ENCODE measurements at places on chromosomes 5 and 9.

DNA sequence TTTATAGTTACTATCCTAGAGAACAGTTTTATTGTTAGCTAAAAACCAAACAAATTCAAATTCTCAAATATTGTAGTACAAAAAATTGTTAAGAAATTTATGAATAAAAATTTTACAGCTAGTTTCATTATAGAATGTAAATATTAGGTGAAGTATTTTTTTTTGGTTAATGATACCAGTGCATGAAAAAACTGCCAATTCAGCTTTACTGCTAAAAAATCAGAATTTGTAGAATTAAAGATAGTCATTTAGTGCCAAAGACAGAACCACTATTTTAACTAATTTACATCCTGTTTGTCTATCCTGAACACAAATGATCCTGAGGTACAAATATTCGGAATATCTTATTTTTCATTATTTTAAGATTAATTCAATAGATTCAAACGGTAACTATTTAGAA is 202.6 kb downstream of the FER start:
- DNase-seq, result no peak

- no peak for DNase-seq
These were observed 76.2 kb upstream of the IL6ST start for GRCh38 chr5:56070851-56071465.

DNA sequence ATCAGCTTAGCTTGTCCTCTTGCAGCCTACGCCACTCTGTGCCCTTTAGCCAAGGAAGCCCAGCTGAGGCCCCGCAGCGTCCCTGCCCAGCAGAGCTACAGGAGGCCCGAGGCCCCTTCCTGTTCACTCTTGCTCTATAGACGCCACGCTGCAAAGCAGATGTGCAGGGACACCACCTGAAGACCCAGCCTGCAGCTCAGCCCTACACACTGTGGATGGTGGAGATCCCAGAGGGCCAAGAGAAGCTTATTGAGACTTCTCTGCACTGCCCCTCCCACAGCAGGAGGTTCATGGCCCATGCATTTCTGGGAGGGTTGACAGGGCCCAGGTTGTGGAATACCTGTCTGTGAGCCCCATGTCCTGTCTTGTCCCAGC is 33.6 kb downstream of the IRF1 start:
- no peak for DNase-seq

GRCh38 chr5:108660291-108660690 is 87.4 kb upstream of the FER start:
- DNase-seq, result no peak

GRCh38 chr5:150665044-150665443 is 4.0 kb downstream of the MYOZ3 start:
- DNase-seq, result peak; percentile 27

DNA sequence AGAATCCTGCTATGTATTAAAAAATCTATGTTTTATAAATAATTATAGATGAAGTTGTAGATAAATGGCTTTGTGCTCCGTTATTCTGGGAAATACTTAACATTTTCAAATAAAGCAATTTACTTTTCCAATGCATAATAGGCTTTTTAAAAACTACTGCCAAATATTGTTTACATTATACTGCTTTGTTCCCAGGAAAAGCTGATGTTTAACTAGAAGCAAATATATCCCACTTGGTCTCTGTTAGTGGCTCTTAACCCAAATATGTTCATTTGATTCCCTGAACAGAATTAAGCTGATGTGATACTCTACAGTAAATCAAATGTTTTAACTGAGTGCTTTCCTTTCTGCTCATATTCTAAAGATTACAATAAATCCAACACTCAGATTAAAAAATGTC is 326.3 kb downstream of the SLCO4C1 start:
- DNase-seq, result no peak

DNA sequence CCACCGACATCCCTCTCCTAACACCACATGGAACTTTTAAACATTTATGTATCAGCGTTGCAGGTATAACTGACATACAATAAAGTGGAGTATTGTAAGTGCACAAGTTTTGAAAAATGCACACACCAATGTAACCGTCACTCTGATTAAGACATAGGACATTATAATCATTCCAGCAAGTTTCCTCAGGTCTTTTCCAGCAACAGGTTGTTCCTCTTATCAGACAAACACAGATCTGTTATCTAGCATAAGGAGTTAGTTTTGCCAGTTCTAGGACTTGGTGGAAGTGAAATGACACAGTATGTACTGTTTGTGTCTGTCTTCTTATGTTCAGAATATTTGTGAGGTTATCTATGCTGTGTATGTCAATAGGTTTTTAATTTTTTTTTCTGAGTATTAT is 69.5 kb upstream of the TRPC7 start:
- DNase-seq, result no peak

DNA sequence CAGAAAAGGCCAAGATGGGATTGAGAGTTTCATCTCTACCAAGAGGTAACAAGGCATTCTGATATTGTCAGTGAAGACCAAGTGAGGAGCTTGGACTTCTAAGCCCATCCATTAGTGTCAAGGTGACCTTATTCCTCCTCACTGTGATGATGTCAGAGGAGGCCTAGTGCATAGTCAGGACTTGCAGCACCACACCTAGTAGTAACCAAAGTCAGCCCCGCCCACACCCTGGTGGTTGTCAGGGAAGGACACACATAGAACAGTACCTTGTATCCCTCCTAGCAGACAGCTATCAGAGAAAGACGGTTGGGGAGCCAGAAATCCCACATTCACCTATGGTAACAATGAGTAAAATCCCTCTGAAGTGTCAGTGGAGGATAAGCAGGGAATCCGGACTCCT is 111.7 kb downstream of the AP3B1 start:
- no peak for DNase-seq

DNA sequence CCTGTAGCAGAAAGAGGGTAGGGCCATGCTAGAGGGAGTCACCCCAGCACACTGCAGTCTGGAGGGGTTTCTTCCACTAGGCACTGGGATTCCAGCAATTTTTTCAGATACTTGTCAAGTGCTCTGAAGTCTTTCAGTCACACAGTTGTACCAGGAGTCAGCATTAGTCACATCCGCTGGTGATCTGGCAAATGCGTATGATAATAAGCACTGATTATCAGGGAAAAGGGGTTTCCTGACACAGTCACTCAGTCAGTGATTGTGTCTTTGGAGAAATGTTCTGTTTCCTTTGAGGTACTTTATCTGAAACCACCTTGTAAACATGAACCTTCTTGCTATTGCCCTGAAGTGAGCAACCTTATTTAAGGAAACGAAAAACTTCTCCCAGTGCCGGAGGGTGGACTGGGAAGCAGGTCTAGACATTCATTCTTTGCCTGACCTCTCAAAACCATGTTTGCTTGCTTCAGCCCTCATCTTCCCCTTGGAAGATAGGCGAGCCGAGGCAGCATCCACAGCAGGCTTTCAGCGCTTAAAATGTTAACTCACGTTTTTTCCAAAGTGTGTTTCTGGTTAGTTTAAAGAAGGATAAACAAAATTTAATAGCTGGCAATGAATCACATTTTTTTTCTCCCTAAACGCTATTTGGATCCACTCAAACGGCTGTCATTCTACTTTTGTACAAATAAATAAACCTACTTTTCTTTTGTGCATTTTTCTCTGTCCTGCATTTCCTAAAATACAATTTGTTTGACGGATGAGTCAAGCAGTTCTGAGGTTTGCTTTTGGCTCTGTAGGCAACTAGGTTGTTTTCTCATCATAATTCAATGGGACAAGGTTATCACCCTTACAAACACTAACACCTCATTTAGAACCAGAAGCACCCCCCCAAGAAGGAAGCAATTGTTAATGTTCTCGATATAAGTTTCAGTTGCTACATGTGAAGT is 77.7 kb downstream of the FOXD1 start:
- DNase-seq, result peak; percentile 88

- no peak for DNase-seq
These were observed 94.3 kb downstream of the MVB12B start for GRCh38 chr9:126420643-126421564.

- DNase-seq, result no peak
These were observed 314.7 kb upstream of the ADAMTSL1 start for GRCh38 chr9:18159254-18159653.

GRCh38 chr9:112541685-112542084 is 55.1 kb downstream of the KIAA1958 start:
- DNase-seq, result peak; percentile 59
